ENCODE measurements at places on chromosomes 16 and 17.

DNA sequence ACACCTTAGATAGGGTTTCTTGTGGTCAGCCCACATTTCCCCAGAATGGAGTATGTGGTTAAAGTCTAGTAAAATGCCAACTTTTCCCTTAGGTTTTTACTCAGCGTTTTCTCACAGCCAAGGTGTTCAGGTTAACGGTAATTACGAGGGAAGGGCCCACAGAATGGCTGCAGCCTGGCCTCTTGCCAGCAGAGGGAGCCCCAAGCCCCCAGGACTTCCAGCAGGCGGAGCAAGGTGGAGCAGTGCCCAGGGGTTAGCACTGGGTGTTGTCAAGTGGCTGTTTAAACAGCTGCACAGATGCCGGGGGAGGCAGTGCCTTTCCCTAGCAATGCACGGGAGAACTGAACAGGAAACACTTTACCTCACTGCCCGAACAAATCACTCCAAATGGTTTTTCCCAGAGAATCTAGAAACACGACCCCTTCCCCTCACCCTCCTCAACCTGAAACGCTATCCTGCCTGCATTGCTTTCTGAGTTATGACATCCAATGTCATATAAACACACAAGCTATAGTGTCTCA lies 6.6 kb downstream of the PHB1 start:
- peak; percentile 70 for DNase-seq

- no peak for DNase-seq
Measured at GRCh38 chr17:39208893-39209292, 8.8 kb downstream of the RPL19 start.

- DNase-seq: no peak
Measured at GRCh38 chr17:7747635-7748071, 30.1 kb downstream of the DNAH2 start.

DNA sequence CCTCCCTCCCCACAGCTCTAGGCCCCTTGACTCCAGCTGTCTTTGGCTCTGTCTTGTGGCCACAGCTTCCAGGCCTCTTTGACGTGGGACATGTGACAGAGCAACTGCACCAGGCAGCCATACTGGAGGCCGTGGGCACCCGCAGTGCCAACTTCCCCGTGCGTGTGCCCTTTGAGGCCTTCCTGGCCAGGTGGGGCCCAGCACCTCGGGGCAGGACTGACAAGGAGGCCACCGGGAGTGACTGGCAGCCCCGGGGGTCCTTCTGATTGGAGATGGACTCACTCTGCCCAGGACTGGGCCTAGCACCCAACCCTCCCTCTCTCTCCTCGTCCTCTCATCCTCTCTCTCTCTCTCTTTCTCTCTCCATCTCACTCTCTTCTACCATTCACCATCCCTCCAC lies 15.5 kb downstream of the MYO15B start:
- no peak for DNase-seq

DNA sequence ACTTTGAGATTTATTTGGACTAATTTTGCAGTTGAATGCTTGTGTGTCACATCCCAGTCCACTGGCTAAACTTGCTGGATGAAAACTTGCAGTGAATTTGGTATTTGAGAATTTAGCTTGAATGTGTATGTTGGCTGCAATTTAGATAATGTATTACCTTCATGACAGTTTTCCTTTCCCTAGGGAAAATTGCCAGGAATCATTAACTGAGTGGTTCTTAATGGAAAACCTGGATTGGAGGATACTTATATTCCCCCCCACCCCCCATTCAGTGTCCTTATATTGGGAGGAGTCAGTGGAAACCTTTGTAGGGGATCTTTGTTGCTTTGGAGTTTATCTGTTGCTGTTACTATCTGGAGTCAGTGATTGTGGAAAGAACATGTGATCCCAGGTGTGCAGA lies 67.6 kb downstream of the KPNA2 start:
- DNase-seq: no peak

DNA sequence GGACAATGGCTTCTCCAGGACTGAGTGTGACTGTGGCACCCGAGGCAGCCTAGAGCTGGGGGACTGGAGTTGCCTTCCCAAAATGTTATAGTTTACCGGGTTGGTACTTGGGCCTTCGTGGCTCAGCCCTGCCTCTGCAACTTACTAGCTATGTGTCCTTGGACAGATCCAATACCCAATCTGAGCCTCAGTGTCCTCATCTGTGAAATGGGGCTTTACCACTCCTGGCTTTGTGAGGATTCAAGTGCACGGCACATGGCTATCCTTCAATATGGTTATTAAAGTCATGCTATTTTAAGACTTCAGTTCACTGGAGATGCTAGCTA lies 9.6 kb downstream of the IRX5 start:
- DNase-seq: no peak

GRCh38 chr17:4436381-4436780 lies 2.6 kb downstream of the SPNS3 start:
- DNase-seq: no peak

- no peak for DNase-seq
Measured at GRCh38 chr16:11278681-11279628, 2.2 kb downstream of the PRM1 start.

GRCh38 chr17:74480290-74480689 lies 13.9 kb downstream of the CD300A start:
- no peak for DNase-seq

GRCh38 chr16:57284209-57284951 lies at the start of gene PLLP:
Gene PLLP (minus strand): TSS chr16:57284672. CDS start chr16:57284540, 132 bp downstream.
- DNase-seq: no peak

DNA sequence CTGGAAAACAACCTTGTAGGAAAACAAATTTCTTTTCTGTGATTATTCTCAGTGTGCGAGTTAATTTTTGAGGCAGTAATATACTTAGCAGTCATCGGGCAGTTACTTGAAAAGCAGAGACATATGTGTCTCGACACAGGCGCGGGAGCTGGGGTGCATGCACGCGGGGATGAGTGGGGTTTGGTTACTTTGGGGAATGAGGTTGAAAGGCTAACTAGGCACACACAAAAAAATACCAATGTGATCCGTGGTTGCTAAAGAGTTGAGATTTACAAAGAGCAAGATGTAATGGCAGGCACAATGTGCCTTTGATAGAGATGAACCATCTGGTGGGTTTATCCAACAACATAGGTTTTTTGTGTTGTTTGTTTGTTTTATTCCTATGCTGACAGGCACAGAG lies 703.8 kb upstream of the EEF2KMT start:
- no peak for DNase-seq

- no peak for DNase-seq
Measured at GRCh38 chr17:14222611-14223010, 14.1 kb downstream of the CDRT15 start.

DNA sequence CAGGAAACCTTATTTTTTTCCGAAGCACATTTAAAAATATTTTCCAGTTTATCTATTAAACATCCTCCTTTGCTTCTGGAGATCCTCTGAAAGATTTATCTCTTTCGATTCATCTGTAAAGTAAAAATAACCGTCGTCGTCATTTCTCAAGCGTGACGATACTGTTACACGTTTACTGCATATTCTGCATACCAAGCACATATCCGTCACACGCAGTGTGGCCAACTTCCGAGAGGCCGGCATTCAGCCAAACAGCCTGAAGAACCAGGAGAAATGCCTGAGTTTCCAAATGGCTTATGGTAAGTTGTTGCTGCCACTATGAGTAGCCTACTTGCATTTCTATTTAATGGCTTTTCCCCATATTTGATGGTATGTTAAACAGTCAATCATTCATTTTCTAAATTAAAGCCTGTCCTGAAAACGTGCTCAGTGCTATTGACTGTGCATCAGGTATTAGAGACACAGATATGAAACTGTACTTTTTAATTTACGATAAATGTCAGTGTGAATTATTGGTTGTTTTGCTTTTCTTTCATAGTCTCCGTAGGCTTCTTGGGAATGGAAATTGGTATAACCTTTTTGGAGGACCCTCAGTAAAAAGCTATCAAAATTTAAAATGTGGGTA lies 275.7 kb downstream of the WWOX start:
- DNase-seq: no peak

DNA sequence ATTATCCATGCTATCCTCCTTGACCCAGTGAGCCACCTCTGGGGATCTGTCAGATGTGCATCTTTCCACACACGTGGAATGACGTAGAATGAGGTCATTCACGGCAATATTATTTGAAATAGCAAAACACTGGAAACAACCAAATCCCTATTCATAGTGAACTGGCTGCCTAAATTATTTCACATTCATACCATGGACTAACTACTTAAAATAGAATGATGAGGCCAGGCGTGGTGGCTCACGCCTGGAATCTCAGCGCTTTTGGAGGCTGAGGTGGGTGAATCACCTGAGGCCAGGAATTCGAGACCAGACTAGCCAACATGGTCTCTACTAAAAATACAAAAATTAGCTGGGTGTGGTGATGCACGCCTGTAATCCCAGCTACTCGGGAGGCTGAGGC lies 75.5 kb downstream of the RAP1GAP2 start:
- no peak for DNase-seq

GRCh38 chr17:1434150-1434549 lies 21.9 kb downstream of the CRK start:
- no peak for DNase-seq

DNA sequence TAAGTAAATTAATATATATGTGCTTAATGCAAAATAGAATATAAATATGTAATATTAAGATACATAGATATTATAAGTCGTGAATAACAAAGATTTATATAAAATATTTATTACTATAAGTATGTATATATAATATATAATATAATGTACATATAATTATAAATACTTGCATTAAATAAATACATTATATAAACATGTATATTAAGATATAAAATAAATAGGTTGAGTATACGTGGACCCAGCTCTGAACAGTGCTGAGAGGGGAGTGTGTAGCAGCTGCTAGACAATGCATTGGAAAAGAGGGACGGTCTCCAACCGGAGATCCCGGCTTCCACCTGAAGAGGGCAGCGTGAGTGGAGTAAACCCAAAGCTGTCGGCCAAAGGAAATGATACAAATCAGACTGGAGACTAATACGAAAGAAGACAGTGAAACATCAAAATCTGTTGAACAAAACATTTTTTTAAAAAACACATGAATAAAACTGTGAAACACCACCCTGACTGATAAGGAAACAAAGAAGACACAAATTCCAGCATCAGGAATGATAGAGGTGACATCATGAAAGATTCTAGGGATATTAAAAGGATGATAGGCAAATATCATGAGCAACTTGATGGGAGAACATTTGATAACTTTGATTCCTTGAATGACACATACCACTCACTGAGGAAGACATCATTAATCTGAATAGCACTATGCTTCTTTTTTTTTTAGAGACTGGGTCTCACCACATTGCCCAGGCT lies 125.4 kb upstream of the CHMP6 start:
- DNase-seq: peak; percentile 55

DNA sequence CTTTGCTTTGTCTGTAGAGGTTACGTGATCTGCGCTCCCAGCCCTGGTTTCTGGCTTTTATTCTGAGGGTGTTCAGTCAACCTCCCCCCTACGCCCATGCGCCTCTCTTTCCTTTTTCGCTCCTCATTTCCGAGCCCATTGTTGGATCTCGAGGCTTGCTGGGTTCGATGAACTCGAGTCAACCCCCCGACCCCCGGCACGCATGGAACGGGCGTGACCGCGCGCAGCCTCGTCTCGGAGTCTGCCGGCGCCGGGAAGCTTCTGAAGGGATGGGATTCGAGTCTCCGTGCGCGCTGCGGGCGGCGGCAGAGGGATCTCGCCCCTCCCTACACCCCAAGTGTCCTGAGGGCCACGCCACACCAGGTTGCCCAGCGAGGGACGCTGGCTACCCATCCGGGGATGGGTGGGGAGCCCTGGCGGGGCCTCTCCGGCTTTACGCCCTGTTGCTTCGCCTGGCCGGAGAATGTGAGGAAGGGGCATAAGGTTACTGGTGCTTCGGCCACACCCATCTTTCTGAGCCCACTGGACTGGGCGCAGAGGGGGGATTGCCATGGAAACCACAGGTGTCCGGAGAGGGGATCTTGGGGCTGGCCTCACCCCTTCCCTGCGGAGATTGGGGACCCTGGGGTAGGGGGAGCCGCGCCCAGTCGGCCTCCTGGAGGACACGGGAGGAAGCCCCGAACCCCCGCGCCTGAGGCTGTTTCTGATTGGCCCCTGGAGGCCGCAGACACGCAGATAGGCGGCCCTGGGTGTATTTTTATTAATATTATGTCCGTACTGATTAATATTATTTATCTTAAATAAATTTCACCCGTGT lies 1.8 kb downstream of the MAPT start:
- no peak for DNase-seq

DNA sequence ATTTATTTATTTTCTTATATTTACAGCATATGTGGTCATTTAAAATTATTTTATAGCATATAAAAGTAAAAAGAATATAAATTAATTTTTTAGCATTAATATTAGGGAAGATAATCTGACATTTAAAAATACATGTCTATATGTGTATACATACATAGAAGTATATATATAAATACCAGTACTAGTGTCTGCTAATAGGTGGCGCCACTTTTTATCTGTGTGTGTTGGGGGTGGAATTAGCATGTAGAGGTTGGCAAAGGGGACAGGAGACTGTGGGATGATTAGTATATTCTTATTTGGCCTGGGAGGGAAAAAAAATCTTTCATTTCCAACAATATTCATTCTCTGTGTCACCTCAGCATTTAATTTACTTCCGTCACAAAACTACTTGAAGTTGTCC lies 359.1 kb downstream of the WWOX start:
- no peak for DNase-seq

DNA sequence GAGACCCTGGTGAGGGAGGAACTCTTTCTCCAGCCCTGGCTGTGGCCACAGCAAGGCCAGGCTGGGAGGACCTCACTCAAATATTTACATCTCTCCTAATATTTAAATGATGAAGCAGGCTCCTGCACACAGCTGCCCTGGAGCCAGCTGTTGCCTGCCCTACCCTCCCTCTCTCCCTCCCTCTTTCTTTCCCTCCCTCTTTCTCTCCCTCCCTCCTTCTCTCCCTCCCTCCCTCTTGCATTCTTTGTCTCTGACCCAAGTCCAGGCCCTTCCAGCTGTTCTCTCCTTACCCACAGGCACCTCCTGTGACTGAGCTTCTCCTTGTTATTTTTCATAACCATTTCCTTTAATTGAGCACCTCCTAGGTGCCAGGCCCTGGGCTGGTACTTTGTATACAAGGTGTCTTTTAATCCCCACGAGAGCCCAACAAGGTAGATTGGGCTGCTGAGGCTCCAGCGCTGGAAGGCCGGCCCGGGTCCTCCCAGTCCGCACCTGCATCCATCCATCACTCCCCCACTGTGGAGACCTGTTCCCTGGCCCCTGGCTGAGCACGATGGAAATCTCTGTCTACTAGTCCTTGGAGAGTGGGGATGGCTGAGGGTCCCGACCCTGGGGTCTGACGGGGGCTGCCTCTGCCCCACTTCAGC lies 242.3 kb downstream of the SEC14L1 start:
- no peak for DNase-seq

GRCh38 chr16:68992521-68992920 lies 112.9 kb upstream of the HAS3 start:
- DNase-seq: no peak

- no peak for DNase-seq
Measured at GRCh38 chr17:2935632-2936031, 127.8 kb downstream of the OR1D5 start.

DNA sequence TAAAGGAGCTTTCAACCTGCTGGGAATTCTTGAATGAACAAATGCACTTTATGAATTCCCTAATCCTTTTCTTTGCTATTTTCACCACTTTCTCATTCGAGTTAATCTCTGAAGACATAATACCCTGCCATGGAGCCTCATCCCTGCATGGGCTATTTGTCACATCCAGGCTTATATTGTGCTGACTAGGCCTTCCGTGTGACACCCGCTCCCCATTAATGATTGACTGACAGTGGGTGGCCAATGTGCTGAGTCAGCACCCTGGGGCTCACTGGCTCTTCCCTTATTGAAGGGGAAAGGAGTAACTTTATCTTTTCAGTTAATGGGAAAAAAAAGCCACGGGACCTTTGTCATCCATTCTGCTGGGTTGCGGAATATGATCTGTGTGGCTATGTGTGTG lies 1024.8 kb upstream of the EEF2KMT start:
- DNase-seq: no peak

Data from stimulated activated CD8-positive, alpha-beta memory T cell treated with anti-CD3 and anti-CD28 coated beads, Interleukin-15, amount 100 ng/mL, for 48 hours (primary cell).